ENCODE measurements at places on chromosomes 1 and 21.
A peak's percentile ranks its signal among the peaks of the same experiment; 100 is the strongest.

GRCh38 chr21:25005388-25005787 is 601.9 kb downstream of the MRPL39 start:
- DNase-seq, result peak; percentile 12

GRCh38 chr1:93591676-93592550 is 89.7 kb downstream of the BCAR3 start:
- DNase-seq, result no peak

DNA sequence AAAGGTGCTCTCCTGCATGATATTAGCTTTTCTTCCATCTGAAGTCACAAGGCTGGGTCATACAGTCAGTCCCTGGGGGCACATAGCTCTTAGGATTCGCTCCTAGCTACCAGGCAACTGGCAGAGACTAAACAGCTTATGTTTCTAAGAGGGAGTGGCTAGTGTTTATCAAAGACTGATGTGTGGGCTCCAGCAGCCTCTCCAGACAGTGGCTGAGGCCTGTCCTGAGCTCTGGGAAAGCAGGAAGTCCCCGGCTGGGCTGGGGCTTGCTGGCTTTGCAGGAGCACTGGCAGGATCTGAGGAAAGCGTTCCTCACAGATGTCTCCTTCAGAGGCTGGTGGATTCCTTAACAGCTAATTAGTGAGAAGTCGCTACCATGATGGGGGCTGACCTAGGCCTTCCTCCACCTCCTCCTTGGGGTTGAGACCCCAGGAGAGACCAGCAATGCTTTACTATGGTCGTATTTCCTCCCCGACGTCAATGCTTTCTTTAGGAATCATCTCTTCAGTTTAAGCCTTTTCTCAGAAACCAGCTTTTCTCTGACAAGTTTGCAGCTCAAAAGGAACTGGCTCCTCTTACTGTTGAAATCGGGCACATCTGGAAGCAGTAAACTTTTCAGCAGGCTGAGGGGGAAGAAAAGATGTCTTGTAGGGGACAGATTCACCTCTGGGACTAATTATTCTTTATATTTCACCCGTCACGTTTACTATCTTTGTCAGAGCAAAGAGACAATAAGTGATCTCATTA is 33.5 kb upstream of the HHAT start:
- DNase-seq, result peak; percentile 52

DNA sequence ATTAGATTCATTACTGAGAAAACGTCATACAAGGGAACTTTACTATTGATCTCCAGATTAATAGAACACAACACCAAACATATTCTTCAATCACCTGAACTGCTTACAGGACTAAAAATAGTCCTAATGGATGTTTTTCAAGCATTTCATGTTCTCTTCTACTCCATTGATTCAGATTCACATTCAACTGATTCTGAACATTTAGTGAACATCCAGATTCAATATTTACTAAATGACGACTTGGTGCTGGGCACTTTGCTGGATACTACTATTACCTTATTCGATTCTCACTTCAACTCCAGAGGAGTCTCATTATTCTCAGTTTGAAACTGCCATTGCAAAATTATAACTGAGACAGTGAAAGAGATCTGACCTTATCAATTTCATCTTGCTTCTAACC is 18.8 kb upstream of the SUCO start:
- DNase-seq, result no peak

DNA sequence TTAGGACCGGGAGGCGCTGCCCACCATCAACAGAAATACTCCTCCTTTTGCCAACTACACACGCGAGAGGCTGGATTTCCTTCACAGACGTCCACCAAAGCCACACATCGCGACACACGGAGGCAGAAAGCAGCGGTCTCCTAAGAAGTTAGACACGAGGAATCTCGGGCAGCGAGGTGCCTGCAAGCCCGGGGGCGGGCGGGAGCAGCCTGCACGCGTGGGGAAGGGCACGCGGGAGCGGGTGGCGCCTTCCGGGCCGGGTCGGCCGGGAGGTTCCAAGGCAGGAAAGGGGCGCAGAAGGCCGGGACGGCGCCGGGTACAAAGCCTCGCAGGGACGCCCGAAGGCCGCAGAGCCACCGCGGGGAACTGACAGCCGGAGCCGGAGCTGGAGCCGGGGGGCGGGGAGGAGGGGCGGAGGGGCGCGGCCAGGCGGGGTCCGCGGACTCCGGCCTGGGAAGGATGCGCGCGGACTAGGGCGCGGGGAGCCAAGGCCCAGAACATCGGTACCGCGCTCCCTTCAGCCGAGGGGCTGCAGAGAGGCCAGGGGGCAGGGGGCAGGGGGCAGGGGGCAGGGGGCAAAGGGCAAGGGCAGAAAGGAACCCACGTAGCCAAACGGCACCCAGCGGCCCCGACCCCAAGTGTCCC is 722 bp downstream of the NPHP4 start:
- DNase-seq, result no peak

DNA sequence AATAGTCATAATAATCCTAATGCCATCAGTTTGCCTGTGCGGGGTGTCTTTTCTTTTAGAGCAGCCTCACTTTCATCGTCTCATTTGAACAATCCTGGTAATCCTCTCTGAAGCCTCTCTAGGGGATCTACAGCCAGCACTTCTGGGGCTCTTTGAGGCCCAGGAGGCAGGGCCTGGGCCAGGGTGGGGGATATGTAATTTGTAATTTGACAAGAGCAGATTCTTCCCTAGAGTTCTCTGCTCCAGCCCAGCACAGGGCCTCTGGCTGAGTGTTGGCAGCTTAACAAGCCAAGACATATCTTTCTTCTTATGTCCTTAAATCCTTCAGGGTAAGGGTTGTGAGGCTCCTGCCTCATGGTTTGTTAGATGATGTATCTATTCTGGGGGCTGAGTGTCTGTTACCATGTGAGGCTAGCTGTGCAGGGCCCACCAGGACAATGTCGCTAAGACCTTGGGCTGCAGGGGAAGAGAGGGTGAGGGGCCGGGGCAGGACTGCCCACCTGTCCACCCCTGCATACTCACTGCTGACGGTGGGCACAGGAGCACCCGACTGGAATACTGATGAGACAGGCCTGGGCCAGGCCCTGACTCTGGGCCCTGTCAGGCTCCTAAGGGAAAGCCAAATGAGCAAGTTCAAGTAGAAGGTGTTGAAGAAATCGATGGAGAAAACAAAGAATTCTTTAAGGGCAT is 45.3 kb upstream of the PARP1 start:
- DNase-seq, result no peak

DNA sequence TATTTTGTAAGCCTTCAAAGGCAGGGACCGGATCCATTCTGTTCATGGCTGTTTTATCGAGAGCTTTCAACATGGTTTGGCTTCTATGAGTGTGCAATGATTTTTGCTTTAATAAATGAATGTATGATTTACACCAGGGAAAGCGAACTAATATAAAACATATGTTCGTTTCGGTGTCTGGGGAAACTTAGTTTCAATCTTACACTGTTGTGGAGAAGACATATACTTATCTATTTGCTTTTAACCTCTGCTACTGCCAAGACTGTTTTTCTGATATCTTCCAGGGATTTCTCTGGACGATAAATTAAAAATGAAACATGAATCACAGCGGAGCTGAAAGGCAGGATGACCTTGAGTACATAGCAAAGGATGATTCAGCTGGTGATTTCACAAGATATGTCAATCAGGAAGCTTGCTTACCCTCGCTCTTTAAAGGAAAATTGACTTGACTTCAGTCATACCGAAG is 14.7 kb upstream of the CYYR1 start:
- peak; percentile 73 for DNase-seq

GRCh38 chr1:235703506-235703905 is 53.9 kb upstream of the GNG4 start:
- DNase-seq, result peak; percentile 75

DNA sequence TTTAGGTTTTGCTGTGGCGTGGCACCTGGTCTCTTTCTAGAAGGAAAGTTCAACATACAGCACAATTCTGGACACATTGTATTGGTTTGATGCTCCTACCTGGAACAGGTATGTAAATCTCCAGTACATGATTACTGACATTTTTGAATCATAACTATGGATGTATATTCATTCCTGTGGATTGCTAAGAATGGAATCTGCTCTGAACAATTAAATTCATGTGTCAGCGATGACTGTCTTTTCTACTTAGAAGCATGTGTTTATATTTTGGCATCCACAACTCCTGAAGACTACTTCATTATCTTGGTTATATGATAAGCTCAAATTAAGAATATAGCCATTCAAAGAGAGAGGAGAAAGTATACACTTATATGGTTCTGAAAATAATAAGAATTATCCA is 291.8 kb downstream of the CHRM3 start:
- no peak for DNase-seq

- DNase-seq, result no peak
Measured at GRCh38 chr1:235775246-235775860, 91.4 kb downstream of the LYST start.

DNA sequence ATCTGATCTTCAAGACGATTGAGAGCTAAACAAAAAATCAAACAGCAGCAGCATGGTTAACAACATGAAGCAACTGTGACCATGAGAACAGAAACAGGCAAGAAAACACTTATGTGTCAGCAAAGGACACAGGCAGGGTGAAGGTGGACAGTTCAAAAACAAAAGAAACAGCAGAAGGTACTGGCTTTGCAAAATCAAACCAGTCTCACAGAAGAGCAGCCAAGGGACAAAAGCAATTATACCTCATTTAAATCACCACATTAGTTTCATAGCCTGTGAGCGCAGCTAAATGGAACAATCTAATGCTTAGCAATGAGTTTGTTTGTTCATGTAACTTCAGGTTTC is 59.1 kb downstream of the CAPN2 start:
- DNase-seq, result no peak

DNA sequence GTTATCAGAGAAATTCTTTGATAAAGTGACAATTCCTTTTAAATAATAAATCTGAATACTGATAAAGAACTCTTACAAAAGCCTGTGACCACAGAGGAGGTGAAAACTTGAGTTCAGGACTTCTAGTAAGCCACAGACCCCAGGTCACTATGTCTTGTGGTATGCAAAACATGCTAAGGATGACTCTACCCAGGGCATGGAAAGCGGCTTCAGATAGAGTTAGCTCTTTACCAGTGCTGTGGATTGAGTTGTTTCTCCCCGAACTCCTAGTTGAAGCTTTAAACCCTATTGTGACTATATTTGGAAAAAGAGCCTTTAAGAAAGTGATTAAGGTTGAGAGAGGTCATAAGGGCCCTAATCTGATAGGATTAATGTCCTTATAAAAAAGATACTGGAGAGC is 42.3 kb downstream of the HLX start:
- DNase-seq, result no peak

GRCh38 chr21:36355868-36356267 is 29.3 kb upstream of the CHAF1B start:
- DNase-seq, result no peak

Measured in A172 (cell line).